Stimulated activated CD4-positive, alpha-beta T cell treated with anti-CD3 and anti-CD28 coated beads, TNF-alpha, amount 100 ng/mL, for 1 hour (primary cell): ENCODE measurements at places on chromosomes 1 and 21.
A peak's percentile ranks its signal among the peaks of the same experiment; 100 is the strongest.

GRCh38 chr1:230231774-230232145 lies 164.7 kb downstream of the GALNT2 start:
- no peak for DNase-seq

DNA sequence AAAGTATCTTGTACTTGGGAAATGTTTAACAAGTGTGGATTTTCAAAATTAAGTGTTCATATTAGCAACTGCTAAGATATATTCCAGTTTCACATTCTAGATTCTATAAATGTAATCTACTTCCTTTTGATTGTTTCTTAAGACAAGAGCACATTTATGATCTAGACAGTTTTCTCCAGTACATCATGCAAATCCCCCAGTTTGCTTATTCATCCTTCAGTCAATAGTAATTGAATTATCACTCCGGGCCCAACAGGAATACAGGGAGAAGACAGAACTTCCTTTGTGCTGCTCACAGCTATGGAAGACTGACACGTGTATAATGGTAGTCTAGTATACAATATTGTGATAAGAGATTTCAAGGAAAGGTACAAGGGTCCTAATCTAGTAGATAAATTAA lies 14.5 kb downstream of the PLA2G4A start:
- no peak for DNase-seq

- DNase-seq = no peak
Observed at GRCh38 chr1:118388301-118388959, 203.4 kb upstream of the SPAG17 start.

- no peak for DNase-seq
Observed at GRCh38 chr1:156291226-156292061, 4.0 kb downstream of the GLMP start.

DNA sequence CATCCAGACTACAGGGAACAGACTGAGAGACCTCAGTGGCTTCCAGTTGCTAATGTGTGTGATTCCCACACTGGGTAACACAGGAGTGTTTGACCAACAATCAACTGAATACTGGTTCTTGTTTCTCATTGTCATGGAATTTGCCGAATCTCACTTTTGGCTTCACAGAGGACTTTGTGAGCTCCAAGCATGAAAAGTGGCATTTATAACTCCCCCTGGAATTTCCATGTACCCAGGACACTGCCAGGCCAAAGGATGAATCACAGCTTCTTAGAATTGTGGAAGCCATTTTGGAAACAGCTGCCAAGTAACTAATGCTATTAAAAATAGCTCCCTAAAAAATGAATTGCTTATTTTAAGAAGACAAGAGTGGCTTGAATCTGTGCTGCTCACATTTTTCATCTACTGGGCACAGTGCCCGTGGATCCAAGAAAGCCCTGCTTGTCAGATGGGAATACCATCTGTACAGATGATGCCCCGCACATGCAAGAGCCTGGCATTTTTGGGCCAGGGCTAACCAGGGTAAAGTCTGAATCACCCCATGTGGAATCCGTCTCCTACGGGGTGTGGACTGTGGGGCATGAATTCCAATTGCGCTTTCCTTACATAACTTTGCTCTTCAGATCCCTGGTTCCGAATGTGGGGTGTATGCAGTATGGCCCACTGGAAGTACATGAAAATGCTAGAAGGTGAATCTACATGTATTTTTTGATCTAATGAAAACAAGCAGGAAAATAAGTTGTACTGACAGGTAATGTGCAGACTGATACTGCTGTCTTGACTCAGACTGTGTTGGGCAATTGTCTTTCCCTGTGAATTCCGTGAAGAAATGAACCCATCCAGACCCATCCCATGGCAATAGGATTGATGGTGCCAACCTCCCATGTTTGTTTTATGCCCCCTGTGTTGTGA lies 487.3 kb downstream of the SIPA1L2 start:
- no peak for DNase-seq

DNA sequence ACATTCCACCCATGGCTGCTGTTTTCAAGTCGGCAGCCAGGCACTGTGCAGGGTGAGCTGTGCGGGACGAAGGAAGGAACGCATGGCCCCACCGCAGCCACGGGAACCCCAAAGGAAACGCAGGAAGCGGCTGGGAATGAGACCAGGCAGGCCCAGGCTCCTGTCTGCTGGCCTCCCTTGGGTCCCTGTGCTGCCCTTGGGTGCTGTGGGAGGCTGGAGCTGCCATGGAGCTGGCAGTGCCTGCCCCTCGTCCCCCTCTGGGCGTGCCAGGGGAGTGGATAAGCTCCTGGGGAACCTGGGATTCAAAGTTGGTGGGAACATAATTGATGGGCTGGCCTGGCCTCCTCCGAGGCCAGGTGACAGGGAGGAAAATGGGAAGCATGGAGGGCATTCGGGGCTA lies 5.3 kb upstream of the KRTAP10-4 start:
- no peak for DNase-seq

GRCh38 chr1:182611326-182611725 lies 7.1 kb upstream of the RGS16 start:
- DNase-seq = no peak

GRCh38 chr1:151970626-151971025 lies 23.0 kb downstream of the S100A10 start:
- DNase-seq = no peak

DNA sequence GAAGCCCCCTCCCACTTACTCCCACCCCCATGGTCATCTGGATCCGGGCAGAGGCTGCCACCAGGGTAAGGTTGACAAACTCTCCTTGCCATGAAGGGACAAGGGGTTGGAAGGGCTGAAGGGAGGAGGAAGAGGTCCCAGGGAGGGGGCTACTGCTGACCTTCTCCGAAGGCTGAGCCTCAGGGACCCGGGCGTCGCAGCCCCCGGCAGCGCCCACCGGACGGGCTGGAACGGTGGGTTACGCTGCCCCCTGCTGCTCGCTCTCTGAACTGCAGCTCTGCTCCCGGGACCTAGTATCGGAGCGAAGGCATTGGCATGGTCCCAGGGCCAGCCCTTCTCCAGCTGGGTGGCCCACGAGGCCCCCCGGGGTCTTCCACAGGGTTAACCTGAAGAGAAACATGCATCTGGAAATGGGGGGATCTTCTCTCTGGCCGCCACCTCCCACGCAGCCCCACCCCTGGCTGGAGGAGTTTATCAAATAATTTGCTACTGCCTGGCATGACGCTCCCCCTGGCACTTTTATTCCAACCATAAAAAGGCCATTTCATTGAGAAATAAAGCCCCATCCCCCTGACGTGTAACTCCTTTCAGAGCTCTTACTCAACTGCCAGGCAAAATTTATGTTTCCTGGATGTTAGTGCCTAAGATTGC lies 70.4 kb upstream of the TARDBP start:
- peak; percentile 28 for DNase-seq

DNA sequence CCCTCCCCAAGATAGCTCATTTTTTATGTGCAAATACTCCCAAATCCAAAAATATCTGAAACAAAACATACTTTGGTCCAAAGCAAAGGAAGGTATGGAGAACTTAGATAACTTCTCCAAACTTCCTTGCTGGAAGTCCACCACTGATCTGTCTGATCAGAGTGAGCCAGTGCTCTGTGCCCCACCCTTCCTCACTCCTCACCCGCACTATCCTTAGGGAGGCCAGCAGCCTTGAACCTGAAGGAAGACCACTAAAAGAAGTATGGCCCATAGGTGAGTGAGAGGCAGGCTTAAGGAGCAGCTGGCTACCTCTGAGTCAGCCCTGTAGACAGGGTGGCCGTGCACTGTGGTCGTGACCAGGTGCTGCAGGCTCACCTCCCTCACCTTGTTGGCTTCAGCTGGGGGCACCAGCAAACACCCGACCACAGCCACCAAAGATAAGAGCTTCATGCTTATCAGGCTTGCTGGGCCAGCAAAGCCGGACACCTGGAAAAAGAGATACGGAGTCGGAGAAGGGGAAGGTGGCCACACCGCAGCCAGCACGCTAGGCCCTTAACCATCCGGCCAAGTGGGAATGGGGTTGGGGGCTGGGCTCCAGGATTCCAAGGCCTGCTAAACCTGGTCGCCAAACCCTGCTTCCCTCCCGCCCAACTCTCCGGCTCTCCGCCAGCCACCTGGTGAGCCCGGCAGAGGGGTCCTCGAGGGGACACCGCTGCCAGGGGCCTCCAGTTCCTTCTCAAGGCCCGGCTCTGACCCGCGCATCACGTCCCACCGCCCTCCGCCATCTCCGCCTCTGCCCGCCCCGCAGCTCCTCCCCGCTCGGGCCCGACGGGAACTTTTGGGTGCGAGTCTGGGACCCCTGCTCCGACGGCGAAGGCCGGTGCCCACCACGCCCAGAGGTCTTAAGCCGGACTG lies 543 bp downstream of the TMEM9 start:
- no peak for DNase-seq
